ENCODE measurements at places on chromosomes 2 and 18.

- DNase-seq, result no peak
Observed at GRCh38 chr2:47086054-47086471, 69.0 kb downstream of the STPG4 start.

DNA sequence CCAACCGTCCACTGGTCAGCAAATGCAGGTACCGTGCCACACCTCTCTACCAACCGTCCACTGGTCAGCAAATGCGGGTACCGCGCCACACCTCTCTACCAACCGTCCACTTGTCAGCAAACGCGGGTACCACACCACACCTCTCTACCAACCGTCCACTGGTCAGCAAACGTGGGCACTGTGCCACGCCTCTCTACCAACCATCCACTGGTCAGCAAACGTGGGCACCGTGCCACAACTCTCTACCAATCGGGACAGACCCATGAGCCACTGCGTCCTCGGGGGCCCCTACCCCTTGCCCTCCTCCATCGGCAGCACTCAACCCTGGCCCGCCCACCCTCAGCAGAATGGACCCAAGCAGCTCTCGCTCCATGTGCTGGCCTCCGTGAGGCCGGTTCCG is 226.4 kb upstream of the SALL3 start:
- DNase-seq, result no peak

DNA sequence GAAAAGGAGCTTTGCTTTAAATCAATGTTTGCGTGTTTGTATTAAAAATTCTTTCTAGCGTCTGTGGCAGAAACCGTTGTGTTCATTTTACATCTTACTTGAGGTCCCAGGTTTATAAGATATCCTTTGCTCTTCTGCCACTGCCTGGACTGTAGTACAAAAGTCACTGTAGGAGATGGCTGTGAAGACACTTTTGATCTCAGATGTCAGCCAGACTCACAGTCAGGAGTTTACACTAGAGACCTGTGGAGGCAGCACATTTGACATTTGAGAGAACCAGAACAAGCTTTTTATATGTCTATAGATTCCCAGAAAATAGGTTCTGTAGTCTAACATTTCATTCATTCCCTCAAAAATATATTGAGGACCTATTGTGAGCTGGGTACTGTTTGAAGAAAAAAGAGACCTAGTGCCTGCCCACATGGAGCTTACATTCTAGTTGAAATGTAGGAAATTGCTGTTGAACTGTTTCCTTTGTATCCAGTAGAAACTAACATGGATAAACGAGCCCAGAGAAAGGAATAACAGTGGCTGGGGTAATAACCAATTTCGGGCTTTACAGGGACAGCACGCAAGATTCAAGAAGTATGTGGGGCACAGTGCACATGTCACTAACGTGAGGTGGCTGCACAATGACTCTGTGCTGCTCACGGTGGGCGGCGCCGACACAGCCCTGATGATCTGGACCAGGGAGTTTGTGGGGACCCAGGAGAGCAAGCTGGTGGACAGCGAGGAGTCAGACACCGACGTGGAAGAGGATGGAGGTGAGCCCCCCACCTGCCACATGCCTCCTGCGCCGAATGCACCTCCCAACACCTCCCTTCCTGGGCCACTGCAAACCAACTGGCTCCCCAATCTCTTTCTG is 122.3 kb downstream of the RTN4 start:
- no peak for DNase-seq

- no peak for DNase-seq
Observed at GRCh38 chr18:44156126-44156525, 524.6 kb upstream of the SETBP1 start.

DNA sequence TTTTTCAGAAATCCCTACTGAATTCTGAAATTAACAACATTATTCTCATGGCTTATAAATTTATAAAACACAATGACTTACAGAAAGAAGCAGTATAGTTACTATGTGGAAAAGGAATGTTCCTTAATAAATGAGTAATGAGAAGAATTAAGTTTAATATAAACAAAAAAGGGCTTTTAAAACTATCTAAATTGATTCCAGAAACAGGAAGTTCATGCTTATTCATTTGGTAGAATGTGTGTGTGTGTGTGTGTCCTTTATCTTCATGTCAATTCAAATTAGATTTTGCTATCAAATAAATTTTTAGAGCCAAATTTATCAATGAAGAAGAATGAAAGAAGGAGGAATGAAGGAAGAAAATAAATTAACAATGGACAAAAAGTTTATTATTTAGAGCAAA is 440.8 kb upstream of the LRRTM4 start:
- no peak for DNase-seq
